Left cardiac atrium (tissue), 4 donors: ENCODE measurements at places on chromosomes 13 and 19. TPM values are rescaled to one million over a fixed set of nuclear protein-coding genes. Genes with fewer than 3 reads are reported as not detected.

The GAPDHS gene
- not detected for total RNA-seq

The RASL11A gene
- 26.1 TPM for total RNA-seq

The MYO9B gene
- 32.5 TPM for total RNA-seq

DNA sequence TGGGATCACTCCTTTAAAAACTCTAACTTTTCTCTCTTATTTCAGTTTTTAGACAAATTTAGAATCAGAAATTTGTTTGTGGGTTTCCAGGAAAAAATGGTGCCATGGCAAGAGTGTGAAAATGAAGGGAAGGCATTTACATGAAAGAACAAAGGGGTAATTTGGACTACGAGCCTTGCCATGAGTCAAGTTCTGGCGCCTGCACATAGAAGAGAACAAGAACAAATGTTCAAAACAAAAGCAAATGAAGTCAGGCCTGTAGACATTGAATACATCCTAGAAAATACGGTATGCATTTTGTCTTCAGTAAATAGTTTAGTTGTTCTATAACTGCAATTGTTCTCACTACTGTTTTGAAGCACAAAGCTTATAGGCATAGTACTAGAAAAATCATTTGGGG is 1390.5 kb downstream of the EFNB2 start:
- DNase-seq: no peak

DNA sequence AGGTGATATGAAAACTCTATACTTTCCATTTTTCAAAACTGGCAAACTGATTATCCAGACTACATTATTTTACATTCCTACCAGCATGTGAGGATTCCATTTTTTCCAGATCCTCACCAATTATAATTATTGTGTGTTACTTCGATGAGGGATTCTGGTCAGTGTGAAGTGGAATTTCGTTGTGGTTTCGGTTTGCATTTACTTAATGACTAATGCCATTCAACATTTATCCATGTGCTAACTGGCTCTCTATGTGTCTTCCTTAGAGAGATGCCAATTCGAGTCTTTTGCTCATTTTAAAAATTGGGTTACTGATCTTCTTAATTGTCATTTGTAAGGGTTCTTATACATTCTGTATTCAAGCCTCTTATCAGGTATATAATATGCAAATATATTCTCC is 1551.3 kb upstream of the MIR17HG start:
- DNase-seq: no peak

DNA sequence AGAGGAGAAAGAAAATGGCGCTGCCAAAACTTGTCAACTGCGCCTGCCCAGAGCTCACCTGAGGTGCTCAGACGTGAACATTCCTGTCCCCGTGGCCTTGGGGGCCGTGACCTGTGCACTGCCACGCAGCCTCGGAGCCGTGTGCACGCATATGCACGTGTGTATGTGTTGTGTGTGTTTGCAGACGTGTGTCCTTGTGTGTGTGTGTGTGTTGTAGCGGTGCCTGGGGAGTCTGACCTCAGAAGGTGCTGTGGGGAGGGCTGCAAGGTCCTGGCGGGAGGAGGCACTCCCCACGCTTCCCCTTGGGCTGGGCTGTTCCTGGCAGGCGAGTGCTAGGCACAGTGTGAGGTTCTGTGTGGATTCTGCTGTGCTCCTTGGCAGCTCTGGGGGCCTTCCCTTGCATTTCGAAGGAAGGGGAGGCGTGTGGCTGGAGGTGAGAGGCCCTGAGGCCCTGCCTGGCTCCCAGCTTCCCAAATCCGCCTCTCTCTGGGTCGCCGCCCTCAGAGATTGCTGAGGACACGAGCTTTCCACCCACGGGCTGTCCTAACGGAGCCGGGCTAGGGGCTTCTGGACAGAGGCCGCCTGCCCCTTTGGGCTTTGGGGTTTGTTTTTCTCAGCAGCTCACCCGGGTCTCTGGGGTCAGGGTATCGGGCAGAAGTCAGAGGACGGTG is 4.5 kb downstream of the BSG start:
- no peak for DNase-seq

DNA sequence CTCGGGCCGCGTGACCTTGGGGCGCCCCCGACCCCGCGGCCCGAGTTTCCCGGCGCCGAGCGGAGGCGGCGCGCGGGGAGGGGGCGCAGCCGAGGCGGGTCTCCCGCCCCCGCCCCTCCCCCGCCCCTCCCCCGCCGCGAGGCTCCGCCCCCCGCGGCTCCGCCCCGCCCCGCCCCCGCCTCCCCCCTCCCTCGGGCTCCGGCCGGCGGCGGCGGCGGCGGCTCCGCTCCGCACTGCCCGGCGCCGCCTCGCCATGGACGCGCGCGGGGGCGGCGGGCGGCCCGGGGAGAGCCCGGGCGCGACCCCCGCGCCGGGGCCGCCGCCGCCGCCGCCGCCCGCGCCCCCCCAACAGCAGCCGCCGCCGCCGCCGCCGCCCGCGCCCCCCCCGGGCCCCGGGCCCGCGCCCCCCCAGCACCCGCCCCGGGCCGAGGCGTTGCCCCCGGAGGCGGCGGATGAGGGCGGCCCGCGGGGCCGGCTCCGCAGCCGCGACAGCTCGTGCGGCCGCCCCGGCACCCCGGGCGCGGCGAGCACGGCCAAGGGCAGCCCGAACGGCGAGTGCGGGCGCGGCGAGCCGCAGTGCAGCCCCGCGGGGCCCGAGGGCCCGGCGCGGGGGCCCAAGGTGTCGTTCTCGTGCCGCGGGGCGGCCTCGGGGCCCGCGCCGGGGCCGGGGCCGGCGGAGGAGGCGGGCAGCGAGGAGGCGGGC is at the start of gene HCN2:
Gene HCN2, plus strand, starts transcription at position 189 of the 703 bp plus-strand sequence. Its CDS starts 65 bp downstream, at position 254.
- DNase-seq: no peak

DNA sequence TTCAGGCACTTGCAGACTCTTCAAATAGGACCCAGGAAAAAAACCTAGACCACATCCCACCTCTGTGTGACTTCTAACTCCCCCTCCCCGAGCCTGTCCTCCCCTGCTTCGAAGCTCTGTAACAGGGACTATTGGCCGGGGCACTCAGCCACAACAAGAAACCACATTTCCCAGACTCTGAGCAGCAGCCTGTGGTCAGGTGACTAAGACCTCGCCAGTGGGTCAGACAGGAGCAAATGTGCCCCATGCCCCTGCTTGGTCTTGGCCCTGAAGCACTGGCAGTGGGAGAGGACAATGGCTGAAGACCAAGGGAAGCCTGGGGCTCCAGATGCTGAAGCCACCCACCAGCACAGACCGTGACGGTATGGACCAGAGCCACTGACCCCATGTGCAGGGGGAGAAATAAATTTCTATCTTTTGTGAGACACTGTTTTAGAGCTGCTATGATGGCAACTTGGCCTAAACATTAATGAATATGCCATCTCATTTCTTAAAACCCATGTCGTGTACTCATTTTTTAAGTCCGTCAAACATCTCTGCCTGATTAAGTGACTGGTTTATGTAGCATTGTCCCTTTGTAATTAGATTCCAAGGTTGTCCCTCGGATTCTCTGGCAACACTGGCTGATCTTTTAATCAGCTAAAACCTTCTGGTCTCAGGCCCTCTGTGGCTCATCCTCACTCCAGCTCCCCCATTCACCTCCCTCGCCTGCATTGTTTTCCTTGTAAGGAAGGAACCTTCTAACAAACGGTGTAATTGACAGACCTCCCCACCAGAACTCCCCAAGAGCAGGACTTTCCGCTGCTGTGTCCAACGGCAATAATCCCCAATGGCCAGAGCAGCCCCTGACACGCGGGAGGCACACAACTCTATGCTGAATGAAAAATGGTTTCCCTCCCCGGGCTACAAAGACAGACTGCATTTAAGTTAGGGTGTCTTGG is 98.4 kb downstream of the STK24 start:
- no peak for DNase-seq

DNA sequence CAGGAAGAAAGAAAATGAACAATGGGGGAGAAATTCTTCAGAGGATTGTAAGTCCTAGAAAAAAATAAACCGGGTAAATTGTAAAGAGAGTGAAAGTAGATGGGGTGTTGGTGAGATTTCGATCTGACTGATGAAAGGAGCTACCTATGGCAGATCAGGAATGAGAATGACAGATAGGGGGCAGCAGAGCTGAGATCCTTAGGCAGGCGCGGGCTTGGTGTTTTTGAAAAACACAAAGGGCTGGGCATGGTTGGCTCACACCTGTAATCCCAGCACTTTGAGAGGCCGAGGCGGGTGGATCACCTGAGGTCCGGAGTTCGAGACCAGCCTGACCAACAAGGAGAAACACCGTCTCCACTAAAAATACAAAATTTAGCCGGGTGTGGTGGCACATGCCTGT is 1468.6 kb upstream of the SLC10A2 start:
- no peak for DNase-seq

DNA sequence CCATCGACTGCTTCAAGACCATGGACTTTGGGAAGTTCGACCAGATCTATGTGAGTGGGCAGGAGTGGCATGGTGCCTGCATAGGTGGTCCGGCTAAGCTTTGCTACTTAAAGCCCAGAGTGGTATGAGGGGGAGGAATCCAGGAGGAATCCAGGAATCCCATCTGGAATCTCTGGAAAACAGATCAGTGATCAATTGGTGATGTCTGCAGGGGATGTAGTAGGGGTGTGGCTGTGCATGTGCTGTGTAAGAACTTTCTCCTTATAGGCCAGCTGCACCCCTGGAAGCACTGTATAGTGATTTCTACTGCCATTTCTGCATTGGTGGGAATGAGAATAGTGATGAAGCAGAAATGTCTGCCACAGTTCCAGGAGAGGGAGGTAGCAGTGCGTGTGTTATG is 23.6 kb downstream of the PNPLA6 start:
- no peak for DNase-seq
